LNCaP clone FGC (cell line): ENCODE measurements at places on chromosomes 7 and 10.

GRCh38 chr7:129845972-129846327 lies 106.8 kb downstream of the UBE2H start:
- DNase-seq, result no peak

DNA sequence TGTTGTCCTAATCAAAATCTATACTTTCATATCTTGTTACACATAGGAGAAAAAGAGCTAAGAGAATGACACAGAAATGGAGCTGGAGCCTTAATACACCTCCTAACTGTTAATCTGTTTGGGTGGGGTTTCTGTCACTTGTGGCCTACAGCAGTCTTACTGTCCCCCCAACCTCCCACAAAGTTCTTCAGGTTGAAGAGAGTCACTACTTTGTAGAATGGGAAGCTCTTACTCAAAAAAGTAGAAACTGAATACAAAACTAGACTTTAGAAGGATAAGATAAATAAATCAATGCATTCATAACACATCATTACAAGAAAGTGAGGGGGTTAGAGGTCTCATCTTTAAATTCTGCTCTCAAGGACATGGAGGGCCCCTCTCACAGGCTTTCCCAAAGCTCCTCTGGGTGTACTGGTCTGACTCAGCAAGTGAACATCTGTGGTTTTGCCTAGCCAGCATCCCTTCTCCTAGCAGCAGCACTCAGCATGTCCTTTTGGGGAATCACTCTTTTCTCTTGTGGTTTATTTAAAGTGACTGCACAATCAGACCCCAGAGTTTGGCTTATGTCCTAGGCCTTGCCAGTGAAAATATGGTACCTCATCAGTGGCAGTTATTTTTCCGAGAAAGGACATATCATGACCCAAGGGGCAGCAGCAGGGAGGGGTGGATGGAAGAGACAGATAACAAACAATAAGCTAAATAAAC lies 2.0 kb upstream of the BLVRA start:
- no peak for DNase-seq

DNA sequence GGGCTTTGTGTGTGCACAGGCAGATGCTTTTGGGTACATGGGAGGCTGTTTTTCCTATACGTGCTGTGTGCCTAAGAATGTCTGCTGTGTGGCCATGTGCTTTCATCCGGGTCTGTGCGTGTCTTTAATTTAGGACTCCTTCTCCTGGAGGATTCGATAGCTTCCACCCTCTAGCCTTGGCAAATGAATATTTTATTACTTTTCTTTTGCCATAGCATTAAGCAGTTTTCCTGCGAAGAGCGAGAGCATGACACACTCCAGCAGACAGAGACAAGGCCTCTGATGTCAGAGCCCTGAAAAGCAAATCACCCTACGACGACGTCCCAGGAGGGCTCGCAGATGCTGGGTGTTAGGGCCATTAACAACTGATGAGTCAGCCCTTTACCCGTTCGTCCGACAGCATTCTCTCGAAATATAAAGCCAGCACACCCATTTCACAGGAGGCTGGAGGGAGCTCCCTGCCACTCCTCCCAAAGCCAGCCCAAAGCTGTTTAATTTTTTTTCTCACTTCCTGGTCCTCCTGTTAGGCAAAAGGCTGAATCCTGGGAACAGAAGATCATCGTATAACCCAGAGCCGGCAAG lies 311.3 kb upstream of the ZMIZ1 start:
- no peak for DNase-seq

- DNase-seq, result no peak
These were observed 126.8 kb upstream of the FAM20C start for GRCh38 chr7:65554-65953.

GRCh38 chr7:30201921-30202320 lies 67.1 kb downstream of the MTURN start:
- DNase-seq, result no peak

DNA sequence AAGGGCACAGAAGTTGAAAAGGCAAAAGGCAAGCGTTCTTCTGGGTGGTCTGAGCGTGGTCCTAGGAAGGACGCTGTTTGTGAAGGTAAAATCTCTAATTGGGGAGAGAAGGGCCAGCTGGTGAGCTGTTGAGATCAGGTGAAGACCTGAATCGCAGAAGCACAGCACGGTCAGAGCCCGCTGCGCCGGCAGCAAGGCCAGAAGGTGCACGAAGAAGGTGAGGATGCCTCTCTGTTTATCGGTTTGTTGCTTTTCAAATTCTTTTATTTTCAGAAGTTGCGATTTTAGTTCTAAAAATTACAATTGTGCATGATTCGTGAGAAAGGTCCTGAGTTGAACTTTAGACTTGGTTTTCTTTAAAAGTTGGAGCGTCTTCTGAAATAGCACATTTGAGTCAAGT lies 247.8 kb upstream of the FOXK1 start:
- no peak for DNase-seq

DNA sequence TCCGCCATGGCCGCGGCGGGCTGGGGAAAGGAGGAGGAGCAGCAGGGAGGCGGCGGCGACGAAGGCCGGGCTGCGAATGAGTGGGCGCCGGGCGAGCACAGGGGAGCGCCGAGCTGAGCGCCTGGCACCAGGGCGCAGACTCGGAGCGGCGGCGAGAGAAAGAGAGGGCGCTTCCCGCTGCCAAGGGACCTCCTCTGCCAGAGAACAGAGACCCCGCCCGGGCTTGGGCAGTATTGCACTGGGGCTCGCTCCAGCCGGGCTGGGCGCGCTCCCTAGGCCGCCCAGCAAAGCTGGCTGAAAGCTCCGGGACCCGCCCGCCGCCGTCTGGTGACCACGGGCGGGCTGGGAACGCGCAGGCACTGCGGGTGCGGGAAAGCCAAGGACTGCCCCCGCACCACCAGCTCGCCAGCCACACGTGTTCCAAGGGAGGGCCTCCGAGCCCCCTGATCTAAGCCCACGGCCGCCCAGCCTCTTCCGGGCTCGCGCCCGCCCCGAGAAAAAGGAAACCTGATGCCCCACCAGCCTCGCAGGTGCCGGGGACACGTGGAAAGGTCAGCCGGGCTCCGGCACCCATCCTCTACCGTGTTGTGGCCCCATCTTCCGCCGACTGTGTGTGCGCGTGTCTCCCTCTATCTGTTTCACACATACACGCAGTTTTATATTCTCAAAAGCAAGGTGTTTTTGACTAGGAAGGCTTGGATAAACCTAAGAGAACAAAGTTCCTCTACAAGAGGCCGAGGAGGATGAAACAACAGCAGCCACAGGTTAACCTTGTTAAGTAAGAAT lies at the start of gene CCDC6:
TSS of gene CCDC6 (minus strand) at position 140 of the 786 bp plus-strand sequence. CDS start at position 8, 132 bp downstream.
- peak; percentile 81 for DNase-seq

DNA sequence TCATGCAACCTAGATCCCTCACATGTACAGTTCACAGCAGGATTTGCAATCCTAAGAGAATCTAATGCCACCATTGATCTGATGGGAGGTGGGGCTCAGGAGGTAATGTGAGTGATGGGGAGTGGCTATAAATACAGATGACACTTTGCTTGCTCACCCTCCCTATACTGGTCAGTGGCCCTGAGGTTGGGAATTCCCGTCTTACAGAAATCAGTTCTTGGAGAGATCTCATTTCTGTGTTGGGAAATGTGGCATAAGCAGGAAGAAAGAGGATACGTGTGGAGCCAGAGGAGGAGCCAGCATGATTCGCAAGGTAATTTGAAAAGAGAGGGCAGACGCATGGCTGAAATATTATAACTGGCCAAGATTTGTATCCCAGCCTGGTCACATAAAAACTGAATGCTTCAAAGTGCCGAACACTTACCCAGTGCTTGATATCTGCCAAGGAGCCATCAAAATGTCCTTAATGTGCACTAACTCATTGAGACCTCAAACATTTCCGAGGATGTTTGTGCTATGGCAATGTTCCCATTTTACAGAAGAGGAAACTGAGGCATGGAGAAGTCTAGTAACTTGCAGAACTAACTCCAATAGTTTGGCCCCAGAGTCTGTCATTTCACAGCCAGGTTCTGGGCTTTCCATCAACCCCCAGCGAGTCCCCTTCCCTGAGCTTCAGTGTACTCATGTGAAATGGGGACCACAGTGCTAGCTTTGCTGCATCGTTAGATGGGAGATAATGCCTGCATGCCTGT lies 5.5 kb upstream of the IKZF1 start:
- DNase-seq, result no peak

- no peak for DNase-seq
These were observed 20.2 kb downstream of the SEM1 start for GRCh38 chr7:96689414-96689813.
